ENCODE measurements at places on chromosomes 7 and 10.

DNA sequence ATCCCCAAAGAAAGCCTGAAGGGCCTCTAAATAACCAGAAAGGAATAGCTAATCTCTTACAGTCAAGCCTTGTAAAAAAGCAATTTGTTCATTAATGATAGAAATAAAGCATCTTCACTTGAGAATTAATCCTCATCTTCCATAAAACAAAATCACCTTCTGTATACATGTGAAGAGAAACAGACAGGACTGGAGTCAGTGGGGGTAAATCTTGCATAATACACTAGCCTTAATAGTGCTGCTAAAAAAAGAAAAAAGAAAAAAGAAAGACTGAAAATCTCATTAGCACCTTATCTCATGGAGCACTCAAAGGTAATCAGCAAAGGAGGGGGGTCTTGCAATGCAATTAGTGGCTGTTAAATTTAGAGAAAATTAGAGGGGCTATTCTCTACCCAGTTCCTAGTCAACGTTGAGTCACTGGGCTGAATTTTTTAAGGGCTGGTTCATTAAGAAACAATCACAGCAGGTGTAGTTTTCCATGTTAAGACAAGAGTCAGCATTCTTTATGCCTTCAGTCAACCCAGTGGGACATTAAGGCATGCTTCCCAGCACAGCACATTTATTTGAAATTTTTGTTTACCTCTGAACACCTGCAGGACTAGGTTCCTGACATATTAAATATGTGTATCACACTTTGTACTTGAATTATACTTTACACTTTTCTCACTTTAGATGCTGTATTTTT lies 1455.7 kb upstream of the CELF2 start:
- no peak for DNase-seq

GRCh38 chr7:127754457-127754856 lies 102.5 kb downstream of the SND1 start:
- no peak for DNase-seq

DNA sequence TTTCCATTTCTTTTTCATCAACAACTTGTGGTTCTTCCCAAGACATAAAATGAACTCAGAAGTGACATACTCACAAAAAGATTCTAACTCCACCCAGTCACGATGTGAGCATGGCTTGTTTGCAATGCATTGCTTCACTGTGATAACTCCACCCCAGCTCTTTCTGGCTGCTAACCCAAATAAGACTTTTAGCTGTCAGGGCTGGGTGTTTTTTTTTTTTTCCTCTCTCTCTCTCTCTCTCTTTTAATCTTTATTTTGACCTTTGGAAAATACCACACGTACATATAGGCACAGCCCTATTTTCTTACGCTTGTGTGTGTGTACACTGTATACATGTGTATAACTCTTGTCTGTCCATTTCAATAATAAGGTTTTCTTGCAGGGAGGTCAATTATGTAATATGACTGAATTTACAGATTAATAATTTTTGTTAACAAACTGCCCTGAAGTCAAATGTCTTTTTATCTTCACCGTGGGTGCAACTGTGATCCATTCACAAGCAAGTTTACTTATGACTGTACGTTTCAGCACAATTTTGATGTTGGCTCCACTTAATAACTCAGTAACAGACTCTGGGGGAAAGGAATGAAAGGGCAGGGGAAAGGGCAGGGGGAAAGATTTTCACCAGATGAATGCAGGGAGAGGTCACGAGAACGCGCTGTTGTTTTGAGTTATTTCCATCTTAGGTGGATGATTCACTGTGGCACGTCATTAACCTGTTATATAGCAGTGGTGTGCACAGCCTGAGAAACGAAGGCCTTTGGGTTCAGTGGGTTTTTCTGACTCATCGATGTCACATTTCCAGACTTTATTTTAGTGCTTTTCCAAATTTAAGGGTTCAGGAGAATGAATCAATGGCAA lies 49.1 kb downstream of the APBB1IP start:
- peak; percentile 87 for DNase-seq

DNA sequence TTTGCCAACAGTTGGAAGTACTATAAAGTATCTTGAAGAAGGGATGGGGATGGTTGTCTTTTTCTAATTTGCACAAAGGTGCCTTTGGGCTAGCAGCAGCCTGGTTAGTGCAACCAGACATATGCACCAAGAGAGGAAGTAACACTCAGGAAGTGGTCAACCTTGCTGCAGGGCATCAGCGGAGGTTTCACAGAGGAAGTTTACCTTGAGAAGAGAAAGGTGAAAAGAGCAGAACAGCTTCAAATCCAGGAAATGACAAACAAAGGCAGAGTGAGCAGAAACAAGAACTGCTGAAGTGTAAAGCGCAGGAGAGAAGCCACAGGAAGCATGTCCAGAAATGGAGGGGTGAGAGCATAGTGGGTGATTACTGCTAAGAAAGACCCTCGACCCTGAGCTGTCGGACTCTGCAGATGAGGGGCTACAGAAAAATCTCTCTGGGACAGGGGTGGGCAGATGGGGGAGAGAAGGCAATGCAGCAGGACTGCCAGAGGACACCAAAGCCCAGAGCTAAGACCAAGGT lies 66.9 kb downstream of the STK17A start:
- DNase-seq, result no peak

GRCh38 chr10:109126016-109126415 lies 797.3 kb downstream of the XPNPEP1 start:
- no peak for DNase-seq

- no peak for DNase-seq
Observed at GRCh38 chr7:84250452-84250851, 55.9 kb upstream of the SEMA3A start.

DNA sequence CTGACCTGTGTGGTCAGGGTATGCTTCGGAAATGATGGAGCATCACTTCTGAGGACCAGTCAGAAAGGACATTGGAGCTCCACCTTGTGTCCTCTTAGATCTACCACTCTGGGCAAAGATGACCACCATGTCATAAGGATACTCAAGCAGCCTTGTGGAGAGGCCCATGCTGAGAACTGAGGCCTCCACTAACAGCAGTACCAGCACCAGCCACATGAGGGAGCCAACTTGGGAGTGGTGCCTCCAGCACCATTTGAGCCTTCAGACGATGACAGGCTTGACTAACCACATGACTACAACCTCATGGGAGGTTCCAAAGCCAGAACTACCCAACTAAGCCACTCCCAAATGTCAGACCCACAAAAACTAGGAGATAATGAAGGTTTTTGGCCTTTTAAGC lies 116.0 kb downstream of the NPTX2 start:
- peak; percentile 20 for DNase-seq

DNA sequence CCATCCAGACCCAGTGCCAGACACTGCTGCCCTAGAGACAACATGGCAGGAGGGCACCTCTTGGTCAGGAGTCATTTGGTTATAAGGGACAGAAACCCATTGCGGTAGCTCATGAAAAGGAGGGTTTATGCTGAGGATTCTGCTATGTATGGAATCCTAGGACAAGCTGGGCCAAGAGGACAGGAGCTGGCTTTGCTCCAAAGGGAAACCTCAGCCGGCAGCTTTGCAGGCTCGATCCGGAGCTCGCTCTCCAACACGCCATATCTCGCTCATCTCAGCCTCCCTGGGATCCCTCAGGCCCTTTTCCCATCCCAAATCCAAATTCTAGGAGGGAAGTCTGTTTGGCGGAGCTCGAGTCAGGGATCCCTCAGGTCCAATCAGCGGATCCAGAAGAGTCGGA lies 345.7 kb downstream of the GLRX3 start:
- DNase-seq, result no peak

DNA sequence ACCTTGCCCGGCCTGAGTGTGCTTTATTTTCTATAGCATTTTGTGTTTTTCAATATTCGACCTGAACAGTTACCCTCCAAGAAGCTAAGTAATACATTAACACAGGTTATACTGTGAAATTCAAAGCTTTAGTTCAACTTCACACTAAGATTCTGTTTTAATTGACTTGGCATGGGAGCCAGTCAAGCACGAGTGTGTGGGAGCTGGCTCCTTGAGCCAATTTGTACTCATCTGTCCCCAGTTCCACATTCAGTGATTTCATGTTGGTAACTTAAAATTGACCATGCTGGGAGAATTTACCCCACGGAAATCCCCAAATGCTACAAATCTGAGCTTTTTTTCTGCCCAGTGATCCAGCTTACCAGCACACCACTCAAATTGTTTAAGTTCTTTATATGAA lies 20.3 kb downstream of the TSPAN12 start:
- no peak for DNase-seq

DNA sequence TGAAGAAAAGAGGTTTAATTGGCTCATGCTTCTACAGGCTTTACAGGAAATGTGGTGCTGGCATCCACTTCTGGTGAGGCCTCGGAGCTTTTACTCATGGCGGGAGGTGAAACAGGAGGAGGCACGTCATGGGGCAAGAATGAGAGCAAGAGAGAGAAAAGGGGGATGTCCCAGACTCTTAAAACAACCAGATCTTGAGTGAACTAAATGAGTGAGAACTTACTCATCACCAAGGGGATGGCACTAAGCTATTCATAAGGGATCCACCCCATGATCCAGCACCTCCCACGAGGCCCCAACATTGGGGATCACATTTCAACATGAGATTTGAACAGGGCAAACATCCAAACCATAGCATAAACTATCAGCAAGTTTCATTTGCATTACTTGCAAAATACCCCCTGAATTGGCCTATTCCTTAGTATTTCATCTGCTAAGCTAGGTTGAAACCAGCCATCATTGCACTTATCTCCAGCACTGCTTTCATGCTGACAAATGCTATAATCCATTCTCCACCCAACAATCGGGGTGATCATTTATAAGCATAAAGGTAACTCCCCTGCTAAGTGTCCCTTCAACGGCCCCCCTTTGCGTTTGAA lies 179.0 kb downstream of the NOC3L start:
- DNase-seq, result peak; percentile 80

- DNase-seq, result no peak
Observed at GRCh38 chr10:3491571-3491970, 293.4 kb downstream of the KLF6 start.

DNA sequence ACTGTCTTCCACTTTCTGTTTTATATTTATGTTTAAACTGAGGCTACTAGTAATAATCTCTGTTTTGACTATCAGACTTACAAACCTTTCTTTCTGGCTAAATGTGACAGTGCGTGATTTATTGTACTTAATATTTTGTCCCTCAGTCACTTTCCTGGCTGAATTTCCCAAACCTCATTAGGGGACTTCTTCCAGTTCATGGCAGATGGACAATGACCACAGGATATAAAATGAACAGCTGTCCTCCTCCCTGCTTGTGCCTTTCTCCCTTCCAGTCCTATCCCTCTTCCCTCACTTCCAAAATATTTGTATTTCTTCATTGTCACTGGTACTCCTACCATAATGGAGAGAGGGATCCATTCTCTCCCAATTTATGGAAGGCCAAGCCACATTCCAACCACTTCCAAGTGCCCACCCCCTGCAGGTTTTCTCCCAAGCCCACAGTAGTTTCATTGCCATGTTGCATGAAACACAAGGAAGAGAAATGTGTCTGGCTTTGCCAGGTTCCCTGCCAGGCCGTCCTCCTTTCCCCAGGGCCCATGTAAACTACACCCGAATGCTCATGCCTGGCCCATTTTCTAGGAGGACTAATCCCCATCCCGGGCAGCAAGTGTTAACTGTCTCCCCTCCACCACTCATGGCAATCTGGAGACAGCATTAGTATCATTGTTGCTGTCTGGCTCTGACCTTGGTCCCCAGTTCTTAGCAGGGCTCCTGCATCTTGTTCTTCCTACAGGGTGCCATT lies 269.5 kb upstream of the SLC26A5 start:
- no peak for DNase-seq

DNA sequence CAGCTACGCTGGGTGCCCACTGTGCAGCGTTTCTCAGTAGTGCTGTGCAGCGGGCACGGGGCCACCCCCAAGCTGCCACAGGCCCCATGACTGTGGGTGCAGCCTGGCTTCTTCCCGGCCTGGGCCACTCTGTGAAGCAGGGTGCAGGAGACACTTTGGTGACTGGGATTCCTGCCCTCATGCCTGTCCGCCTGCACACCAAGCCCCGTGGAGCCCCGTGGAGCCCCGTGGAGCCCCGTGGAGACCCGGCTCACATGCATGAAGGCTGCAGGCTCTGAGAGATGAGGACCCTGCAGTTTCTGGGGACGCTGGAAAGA lies 3.9 kb upstream of the SHH start:
- DNase-seq, result no peak

GRCh38 chr10:129807211-129807610 lies 156.9 kb downstream of the EBF3 start:
- DNase-seq, result no peak

DNA sequence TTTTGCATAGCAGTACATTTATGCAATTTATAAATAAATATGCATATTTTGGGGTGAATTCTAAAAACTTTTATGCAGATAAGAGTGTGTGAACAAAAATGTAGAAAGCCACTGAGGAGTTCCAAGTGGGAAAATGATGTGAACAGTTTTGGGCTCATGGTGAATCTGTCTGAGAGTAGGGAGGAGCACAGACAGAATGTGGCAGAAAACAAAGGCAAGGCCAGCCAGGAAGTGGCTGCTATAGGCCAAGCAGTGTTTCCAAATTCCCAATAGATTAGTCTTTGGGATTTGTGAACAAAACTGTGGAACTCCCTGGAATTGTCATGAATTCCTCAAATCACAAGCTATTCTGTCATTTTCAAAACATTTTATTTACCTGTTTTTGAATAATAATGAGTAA lies 73.6 kb upstream of the AMPH start:
- DNase-seq, result peak; percentile 16

DNA sequence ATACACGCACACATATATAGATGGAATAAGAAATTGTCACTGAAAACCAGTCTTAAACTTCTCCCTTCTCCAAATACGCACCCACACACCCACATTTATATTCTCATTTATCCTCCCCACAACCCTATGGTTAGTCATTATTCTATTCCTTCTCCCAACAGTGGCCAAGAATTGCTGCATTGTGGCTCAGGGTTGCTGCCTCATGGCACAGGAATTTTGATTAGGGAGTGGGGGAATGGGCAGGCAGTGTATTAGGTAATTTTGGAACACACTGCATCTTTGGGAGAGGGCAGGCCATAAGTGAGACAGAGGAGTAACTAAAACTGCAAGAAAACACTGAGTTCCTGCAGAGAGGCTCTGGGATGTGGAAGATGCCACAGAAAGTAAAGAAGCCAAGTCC lies 35.7 kb downstream of the NAPEPLD start:
- DNase-seq, result peak; percentile 96

DNA sequence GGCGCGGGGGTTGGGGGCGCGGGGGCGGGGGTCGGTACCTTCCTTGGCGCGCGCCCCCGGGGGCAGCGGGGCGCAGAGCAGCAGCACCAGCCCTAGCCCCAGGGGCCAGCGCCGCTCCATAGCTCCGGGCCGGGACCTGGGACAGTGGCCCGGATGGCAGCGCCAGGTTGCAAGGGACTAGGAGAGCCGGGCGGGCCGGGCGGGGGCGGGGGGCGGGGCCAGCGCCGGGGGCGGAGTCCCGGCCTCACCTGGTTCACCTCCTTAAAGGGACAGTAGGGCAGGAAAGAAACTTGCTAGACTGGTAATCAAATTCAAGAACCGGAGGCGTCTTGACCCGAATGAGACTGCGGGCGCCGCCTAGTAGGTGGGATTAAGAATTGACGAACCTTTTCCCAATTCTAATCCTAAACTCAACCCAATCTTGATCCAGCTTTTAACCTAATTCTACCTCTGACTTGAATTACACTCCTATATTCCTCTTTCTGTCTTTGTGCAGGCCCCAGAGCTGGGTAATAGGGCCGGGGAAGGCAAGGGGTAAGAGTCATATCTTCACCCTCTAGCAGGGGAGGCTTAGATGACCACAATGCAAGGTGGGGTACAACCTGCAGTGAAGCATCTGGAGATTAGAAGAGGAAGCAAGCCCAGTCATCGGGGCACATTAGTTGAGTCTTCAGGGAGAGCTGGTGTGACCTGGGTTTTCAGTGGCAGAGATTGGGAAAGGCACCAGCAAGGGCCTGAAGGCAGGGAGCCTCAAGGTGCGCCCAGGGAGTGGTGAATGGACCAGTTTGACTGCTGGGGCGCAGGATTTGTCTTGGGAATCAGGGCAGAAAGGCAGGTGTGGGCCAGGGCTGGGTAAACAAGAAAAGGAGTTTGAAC lies at the start of gene EPHA1:
Gene EPHA1 (minus strand): TSS at position 171 of the 876 bp plus-strand sequence. CDS start 51 bp downstream, at position 120.
- DNase-seq, result no peak

All from fibroblast of pulmonary artery (primary cell).